Uterus (tissue), 4 donors: ENCODE measurements at places on chromosomes 3 and 15. TPM values are rescaled to one million over a fixed set of nuclear protein-coding genes. Genes with fewer than 3 reads are reported as not detected.

DNA sequence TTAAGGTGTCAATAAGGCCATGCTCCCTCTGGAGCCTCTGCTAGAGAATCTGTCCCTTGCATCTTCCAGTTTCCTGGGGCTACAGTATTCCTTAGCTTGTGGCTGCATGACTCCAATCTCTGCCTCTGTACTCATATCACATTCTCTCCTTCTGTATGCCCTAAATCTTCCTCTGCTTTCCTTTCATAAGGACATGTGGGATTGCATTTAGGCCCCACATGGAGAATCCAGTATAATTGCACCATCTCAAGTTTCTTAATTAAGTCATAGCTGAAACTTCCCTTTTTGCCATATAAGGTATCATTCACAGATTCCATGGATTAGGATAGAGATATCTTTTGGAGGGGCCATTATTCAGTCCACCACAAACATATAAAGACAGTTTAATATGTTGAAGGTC lies 409.8 kb upstream of the TMCO5A start:
- no peak for DNase-seq

- DNase-seq = no peak
Measured at GRCh38 chr15:81723113-81723651, 322.6 kb downstream of the MEX3B start.

Gene PODXL2
- total RNA-seq = 13.5 TPM

Gene BMF
- 46.2 TPM for total RNA-seq

DNA sequence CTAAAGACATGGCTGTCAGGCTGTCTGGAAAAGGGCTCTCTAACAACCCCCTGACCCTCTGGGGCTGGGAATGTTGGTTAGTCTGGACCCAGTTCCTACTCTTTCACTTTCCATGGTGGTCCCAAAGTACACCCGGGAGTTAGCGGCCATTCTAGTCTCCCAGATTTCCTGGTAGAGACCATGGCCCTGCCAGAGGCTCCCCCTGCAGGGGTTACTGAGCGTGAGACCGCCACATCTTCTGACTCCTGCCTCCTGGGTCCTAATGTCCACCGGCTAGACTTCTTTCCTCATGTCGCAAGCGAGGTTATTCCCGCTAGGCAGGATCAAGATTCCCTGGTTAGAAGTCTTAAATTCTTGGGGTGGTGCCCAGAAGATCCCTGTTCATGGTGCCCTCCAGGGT lies 540.0 kb upstream of the ROBO1 start:
- DNase-seq = no peak

- no peak for DNase-seq
Measured at GRCh38 chr3:32551496-32551895, 19.2 kb downstream of the DYNC1LI1 start.

DNA sequence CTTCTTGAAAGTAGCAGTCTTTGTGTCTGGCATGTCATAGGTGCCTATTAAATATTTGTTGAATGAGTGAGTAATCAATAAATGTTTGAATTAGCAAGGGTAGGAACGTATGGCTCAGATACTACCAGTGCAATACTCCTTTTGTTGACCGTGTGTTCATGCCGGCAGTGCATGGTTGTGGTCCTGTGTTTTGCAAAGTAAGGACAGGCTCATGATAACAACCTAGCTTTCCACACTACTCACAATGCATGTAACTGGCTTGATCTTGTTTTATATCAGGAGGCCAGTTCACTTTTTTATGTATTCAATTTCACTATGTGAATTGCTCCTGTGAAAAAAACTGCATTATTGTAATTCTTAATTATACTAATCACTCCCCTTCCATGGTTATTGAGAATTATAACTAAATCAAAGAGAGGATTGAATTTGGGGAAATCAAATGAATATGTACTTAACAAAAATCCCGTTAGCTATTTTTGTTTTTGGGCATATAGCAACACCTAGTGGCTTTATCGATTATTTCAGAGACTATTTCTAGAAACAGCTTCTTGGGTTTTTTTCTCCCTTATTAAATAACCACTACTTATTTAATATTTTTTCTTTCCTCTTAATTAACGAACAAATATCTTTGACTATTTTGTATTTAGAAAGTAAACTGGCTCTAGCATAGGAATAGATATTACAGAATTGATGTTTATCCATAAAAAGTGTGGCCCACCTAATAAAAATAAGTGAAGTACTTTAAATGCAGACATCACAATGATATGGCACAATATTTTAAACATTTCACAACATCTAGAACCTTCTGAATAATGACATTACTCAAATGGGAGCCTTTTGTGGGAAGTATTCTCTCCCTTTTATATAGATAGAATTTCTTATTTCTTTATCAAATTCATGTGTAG lies 218.5 kb downstream of the BBX start:
- no peak for DNase-seq

DNA sequence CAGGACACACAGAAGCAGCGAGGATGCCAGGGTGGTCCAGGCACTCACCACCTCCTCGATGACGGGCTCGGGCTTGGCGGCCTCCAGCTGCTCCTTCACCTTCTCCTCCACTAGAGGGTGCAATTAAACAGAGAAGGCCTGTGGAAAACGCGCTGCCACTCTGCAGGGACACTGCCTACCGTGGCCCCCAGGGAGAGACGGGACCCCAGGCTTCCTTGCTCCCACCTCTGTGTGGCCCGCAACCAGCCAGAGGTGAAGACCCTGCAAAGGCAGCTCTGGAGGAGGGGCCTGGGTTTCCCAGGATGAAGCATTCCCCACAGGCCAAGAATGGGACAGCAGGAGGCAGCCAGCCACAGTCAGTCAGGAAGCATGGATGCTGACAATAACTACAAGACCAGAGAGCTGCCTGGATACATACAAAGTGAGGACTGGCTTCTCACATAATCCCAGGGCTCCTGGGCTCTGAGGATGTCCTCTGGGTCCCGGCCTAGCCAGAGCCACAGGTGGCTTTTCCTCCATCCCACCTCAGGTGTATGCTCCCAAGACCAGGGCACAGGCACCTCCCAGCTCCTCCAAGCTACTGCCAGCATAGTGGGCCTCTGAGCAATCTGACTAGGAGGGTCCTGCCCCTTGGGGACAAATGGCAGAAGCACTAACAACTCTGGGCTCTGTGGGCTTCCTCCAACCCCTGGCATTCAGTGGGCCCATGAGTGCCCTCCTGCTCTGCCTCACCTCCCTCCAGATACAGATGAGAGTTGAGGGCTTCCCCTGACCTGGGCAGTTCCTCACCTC lies 46.2 kb downstream of the PTH1R start:
- no peak for DNase-seq

Gene NPAP1
- total RNA-seq = 0.41 TPM

DNA sequence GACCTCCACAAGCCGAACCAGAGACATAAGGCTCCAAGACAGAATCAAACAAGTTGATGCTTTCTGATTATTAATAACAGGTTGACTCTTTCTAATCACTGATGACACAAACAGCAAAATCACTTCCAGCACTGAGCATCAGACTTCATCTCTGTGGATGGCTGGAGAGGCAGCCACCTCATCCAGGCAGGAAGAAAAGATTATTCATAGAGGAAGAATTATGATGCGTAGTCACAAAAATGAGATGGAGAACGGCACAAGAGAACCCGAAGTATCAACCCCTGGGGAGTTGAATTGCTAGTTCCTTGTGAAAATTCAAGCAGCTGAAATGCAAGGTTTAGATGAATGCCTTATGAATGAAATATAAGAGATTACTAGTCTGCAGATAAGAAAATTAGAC lies 49.9 kb upstream of the LMCD1 start:
- no peak for DNase-seq

- DNase-seq = no peak
Measured at GRCh38 chr15:76185716-76186115, 125.6 kb downstream of the ETFA start.

Gene STARD9
- 25.3 TPM for total RNA-seq

Gene ZNF662
- 25.4 TPM for total RNA-seq

DNA sequence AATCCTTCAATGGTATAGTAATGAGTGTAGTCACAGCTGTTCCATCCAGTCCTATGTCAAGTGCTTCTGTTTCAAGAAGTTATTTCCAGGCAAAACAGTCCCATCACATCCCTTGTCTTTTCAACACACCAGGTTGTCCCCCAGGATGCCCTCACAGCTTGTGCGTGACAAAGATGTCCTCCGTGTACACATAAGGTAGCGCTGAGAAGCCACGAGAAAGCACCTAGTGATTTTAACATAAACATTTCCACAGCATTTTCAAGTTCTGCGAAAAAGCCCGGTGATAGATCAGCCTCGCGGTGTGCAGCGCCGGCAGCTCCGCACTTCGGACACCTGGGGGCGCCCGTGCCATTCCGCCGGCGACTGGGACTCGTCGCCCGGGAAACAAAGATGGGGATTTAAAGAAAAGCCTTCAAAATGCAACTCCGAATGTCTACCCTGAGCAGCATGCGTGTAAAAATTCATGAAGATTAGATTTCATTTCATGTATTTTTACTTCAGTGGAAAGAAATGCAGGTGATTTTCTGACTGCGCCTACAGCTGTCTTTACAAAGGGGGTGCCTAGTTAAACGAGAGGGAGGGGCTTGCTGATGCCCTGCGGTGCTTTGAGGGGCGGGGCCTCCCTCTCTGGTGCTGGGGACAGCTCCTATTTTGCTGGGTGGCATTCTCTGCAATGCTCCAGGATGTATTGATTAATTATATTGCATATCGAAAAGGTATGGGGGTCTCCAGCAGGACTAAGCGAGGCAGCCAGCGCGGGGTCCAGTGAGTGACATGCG lies 49.9 kb downstream of the KY start:
- DNase-seq = peak; percentile 61

Gene LDHAL6B
- total RNA-seq = not detected

GRCh38 chr15:61076598-61077170 lies 152.4 kb downstream of the RORA start:
- no peak for DNase-seq

DNA sequence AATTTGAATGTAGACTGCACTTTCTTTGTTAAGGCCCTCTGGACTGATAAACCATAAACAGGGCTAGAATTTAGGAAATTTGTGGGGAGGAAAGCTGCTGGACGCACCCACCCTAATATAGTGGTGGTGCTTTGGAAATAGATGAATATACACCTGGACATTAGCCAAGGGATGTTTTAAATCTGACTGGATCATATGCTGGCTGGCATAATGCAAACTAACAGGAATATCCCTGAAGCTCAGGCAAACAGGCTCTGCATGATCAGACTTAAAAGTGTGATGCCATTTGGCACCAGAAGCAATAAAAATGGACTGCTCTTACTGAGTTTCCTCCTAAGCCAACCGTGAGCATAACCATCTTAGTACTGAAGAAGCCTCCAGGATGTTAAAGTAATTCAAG lies 465.8 kb upstream of the ROBO1 start:
- no peak for DNase-seq

Gene MOBP
- not detected for total RNA-seq

GRCh38 chr3:48619541-48620524 lies 1.7 kb downstream of the TMEM89 start:
- DNase-seq = no peak

Gene STAB1
- 216 TPM for total RNA-seq

Gene FHIT
- 8.8 TPM for total RNA-seq

Gene NANOGP8
- not detected for total RNA-seq

Gene ARNT2
- 10.4 TPM for total RNA-seq

- no peak for DNase-seq
Measured at GRCh38 chr3:147411238-147411814, 2.2 kb downstream of the ZIC1 start.

- DNase-seq = no peak
Measured at GRCh38 chr3:62703451-62704167, 171.6 kb downstream of the CADPS start.

Gene OR5H15
- not detected for total RNA-seq
